Suprapubic skin (tissue), 4 donors: ENCODE measurements at places on chromosomes 2 and 18.

DNA sequence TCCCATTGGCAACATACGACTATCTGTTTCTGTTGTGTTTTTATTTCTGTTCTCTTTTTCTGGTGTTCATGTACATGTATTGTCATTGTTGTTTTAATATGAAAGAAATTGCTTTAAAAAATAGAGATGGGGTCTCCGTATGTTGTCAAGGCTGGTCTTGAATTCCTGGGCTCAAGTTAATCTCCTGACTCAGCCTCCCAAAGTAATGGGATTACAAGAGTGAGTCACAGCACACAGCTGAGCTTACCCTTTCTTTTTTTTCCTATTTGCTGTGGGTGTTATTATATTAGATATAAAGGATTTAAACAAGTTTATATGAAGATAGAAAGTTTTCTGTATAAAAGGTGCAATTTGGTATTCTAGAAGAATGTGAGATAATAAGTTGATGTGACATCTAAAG is 554.6 kb downstream of the DSC3 start:
- no peak for DNase-seq

- DNase-seq = no peak
These were observed 172.8 kb upstream of the HAAO start for GRCh38 chr2:42965196-42965595.

DNA sequence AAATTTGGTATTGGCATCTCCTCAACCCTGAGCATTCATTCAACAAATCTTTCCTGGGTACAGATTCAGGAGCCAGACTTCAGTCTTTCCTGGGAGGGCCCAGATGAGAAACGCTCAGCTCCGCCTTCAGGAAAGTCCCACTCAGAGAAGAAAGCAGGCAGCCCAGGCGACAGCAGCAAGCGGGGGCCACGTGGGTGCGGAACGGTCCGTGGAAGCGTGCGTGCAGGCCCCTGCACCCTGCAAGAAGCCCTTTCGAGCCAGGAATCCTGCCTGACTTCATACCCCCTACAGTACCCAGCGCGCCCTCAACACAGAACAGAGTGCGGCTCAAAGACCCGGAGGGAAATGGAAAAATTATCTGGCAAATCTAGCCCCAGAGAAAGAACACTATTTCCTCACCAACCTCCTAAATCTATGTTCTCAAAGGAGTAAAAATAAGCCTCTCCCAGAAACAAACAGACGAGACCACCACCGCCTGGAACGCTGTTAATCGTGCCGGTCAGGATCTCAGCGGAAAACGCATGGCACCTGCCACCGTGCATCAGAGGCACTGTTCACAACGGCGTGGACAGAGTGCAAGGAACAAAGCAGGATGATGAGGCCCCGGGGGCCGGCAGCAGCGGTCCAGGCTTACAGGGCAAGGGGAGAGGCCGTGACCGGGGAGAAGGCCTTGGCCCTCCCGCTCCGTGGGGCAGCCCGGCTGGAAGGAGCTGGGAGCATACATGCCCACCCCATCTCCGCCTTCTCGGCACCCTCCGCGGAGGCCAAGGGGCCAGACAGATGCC is 318.3 kb downstream of the EIPR1 start:
- DNase-seq = no peak

GRCh38 chr2:84526562-84526961 is 10.3 kb downstream of the DNAH6 start:
- no peak for DNase-seq

GRCh38 chr2:75525434-75526310 is 35.1 kb downstream of the EVA1A start:
- DNase-seq = no peak

DNA sequence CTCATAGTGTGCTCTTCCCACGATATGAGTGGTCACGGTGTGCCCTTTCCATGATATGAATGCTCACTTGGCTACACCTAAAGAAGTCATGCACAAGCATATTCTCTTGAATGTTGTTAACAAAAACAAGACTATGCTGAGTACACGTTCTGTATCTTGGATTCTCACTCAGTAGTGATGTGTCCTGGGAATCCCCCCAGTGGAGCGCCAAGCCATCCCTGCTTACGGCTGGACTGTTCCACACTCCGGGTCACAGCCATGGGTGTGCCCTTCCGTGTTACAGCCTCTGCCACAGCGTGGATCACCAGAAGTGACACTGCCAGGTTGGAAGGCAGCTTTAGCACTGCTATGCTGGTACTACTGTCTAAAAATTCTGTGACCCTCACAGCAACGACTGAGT is 59.1 kb downstream of the TPO start:
- peak; percentile 48 for DNase-seq

DNA sequence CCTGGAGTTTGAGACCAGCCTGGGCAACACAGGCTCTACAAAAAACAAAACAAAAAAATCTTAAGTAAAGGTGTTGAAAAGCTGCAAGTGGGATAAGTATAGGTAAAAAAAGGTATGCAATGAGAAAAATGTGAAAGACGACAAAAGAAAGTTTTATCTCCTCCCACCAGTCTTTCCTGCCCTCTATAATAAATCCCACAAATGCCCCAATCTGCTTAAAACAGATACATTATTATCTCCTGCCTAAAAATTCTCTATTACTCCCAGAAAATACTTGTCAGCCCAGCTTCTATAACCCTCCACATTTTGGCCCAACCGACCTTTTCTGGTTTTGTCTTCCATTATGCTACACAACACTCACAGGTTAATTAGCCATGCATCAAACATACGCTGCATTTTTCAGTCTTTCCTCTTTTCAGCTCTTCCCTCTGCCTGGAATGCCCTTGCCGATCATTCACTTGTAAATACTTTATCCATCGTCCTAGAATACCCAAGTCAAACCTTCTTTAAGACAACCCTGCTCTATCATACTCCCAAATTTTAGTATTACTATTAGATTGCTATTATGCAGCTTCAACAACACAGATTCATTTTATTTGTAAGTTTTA is 10.8 kb downstream of the ASXL2 start:
- no peak for DNase-seq

DNA sequence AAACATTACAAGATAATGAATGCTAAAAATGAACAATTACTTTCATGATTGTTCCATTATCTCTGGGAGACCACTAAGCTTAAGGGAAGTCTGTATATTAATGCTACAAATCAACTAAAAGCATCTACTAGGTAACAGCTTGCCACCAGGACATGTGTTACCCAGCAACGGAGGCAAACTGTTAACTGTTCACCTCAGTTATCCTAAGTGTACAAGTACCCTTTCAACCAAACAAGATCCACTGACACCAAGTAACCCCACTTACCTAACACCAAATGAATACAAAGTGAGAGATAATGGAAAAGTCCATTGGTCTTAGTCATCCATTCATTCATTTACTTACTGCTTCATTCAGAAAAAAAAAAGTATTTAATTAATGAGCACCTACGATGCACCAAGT is 54.7 kb upstream of the KIDINS220 start:
- no peak for DNase-seq

DNA sequence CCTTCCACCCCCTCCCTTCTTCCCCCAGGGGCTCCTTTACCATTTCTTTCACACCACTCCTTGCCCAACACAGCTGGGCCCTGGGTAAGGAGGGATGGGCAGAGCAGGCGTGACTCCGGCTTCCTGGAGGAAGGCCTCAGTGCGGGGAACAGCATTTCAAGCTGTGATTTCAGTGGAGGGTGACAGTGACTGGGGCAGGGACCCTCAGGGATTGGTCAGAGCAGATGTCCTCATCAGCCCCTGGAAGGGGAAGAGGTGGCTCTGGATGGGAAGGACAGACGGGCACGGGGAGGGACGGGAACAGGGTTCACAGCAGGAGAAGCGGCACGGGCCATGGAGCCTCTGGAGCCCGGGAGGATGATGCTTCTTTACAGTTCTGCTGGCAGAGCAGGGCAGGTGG is 130.8 kb upstream of the TWIST2 start:
- DNase-seq = no peak

DNA sequence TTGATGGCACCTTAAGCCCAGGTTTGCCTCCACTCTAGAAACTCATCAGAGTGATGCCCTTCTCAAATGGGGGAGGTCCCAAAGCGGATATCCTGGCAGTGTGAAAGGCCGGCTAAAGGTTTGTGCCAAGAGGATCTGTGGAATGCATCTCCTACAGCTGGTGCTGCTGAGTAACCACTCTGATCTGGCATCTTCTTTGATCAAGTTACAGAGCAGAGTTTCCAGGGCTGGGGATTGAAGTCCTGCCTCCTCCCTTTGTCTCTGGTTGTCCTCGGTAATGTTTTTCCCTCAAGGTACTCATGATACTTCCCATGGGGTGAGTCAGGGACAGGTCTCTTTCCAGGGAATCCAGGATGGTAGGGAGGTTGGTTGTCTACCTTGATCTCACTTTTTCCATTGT is 24.6 kb downstream of the PRKRA start:
- no peak for DNase-seq

- DNase-seq = no peak
These were observed 23.5 kb downstream of the GPD2 start for GRCh38 chr2:156459720-156460119.

GRCh38 chr2:181178130-181178529 is 197.7 kb downstream of the UBE2E3 start:
- DNase-seq = no peak

DNA sequence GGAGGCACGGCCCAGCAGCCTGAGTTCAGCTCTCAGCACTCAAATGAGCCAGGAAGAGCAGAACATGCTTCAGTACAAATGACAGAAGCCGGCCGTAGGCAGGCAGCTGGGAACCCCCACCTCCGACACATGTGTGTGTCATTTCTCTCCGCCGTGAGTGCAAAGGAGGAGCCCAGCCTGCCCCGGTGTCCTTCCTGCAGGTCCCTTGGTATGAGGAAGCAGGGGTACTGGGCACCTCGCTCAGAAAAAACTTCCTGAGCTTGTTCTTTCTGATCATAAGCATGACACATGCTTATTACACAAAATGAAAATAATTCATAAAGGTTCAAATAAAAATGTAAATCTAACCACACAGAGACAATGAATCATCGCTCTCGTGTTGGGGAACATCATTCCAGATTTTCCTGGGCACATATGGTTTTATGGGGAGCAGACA is 35.3 kb downstream of the KCNF1 start:
- DNase-seq = no peak

DNA sequence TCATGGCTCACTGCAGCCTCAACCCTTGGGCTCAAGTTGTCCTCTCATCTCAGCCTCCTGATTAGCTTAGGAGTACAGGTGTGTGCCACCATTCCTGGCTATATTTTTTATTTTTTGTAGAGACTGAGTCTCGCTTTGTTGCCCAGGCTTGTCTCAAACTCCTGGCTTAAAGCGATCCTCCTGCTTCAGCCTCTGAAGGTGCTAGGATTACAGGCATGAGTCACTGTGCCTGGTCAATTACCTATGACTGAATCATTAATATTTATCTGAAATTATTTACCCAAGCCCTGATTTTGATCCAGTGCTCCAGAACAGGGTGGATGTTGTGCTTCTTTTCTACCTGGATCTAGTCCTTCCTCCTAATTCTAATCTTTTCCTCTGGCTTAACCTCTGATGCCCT is 87.8 kb downstream of the MAP2 start:
- DNase-seq = no peak
